Heart right ventricle (tissue), 16 donors: ENCODE measurements at places on chromosomes 7 and 10. TPM values are rescaled to one million over a fixed set of nuclear protein-coding genes. Genes with fewer than 3 reads are reported as not detected.

DNA sequence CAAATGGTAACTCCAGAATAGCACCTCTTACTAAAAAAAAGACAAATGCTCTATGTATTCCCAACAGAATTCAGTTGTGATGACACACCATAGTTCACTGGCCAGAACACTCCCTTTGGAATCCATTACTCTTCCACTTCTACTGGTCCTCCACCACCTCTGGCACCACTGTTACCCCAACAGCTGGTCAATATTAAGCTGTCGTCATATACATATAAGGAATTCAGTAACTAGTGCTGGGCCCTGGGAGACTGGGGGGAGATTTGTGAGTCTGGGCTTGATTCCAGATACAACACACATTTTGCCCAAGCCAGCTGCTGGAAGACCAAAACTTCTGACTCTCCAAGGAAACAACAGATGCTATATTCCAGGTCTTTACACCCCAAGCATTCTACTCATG lies 26.0 kb upstream of the ITGA8 start:
- DNase-seq, result no peak

DNA sequence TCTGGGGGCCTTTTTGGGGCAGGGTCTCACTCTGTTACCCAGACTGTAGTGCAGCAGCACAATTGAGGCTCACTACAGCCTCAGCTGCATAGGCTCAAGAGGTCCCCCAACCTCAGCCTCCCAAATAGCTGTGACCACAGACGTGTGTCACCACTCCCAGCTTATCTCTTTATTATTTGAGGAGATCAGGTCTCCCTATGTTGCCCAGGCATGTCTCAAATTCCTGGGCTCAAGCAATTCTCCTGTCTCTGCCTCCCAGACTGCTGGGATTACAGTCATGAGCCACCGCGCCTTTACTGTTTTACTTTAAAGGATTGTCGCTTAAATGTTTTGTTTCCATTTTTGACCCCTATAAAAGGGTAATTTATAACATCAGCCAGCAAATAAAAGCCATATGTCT lies 502.6 kb upstream of the AUTS2 start:
- no peak for DNase-seq

GRCh38 chr7:64373017-64373416 lies 59.3 kb downstream of the ZNF736 start:
- no peak for DNase-seq

- no peak for DNase-seq
Measured at GRCh38 chr10:69901628-69902505, 100.2 kb downstream of the COL13A1 start.

GRCh38 chr7:13179011-13179582 lies 491.7 kb downstream of the ARL4A start:
- no peak for DNase-seq

DNA sequence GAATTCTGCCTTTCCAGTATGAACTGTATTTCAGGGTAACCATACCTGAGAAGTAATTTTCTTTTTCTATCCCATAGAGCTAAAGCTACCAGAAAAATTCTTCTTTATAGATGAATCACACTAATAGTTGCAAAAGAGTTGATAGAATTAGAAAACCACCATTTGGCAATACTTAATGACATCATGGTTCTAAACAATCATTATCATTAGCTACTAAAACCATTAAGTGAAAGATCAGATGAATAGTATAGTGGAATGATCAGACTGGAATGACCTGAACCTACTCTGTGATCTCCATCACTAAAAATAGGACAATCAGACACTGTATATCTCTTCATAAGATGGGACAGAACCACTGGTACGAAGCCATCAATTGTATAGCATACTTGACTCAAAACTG lies 19.8 kb upstream of the ZC3HAV1L start:
- no peak for DNase-seq

GRCh38 chr10:61612009-61612408 lies 50.7 kb upstream of the CABCOCO1 start:
- no peak for DNase-seq

DNA sequence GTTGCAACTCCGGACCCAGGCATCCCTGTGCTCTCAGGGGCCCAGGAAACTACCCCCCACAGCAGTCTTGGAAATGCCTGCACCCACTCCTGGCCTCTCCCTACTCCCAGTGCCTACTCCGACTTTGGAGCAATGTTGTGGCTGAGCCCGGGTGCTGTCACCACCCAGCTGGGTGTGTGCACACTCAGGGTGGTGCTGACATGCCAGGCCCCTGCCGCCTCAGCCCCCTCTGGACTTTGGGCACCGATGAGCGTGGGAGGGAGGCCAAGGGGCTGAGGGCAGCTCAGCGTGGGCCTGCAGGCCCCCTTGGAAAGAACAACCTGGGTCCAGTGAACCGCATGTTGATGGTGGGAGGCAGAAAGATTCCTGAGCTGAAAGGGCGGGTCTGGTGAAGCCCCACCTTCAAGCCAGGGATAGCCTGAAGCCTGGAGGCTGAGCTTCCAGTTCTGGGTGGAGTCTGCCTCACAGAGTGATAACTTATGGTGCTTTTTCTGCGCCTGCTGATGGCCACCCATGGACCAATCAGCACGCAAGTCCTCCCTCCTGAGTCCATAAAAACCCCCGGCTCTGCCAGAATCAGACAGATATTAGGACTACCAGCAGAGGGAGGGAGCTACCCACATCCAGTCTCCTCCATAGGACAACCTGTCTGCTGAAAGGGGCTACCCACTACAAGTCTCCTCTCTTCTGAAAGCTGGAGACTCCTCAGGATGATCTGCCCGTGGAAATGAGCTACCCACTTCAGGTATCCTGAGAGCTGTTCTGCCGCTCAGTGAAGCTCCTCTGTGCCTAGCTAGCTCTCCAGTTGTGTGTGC lies 380.4 kb upstream of the SORCS1 start:
- no peak for DNase-seq

GRCh38 chr10:71127773-71128172 lies 84.6 kb upstream of the UNC5B start:
- no peak for DNase-seq

ECHDC3 gene
- total RNA-seq, result 114 TPM

ATXN7L1 gene
- 7.2 TPM for total RNA-seq

FAM25C gene
- total RNA-seq, result not detected

AGMO gene
- total RNA-seq, result 0.22 TPM

TSC22D4 gene
- 36.0 TPM for total RNA-seq

AOC1 gene
- not detected for total RNA-seq

HTRA1 gene
- total RNA-seq, result 23.4 TPM

COL28A1 gene
- total RNA-seq, result 1.2 TPM
